ENCODE measurements at places on chromosomes 7 and 10. TPM values are rescaled to one million over a fixed set of nuclear protein-coding genes. Genes with fewer than 3 reads are reported as not detected.

Gene MTPN
- polyA plus RNA-seq, result 92.1 TPM

Gene ZPBP
- polyA plus RNA-seq, result 0.06 TPM

Gene MDFIC
- polyA plus RNA-seq, result 14.2 TPM

Gene GNAT3
- 0.57 TPM for polyA plus RNA-seq

Gene FAM241B
- polyA plus RNA-seq, result 6.4 TPM

Gene PLEKHS1
- 62.4 TPM for polyA plus RNA-seq

Gene AUTS2
- 51.3 TPM for polyA plus RNA-seq

DNA sequence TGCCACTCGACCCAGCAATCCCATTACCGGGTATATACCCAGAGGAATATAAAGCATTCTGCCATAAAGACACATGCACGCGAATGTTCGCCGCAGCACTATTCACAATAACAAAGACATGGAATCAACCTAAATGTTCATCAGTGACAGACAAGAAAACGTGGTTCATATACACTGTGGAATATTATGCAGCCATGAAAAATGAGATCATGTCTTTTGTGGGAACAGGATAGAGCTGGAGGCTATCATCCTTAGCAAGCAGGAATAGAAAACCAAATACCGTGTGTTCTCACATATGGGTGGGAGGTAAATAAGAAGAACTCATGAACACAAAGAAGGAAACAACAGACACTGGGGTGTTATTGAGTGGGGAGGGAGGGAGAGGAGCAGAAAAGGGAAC lies 84.7 kb downstream of the SLC16A9 start:
- DNase-seq, result no peak

GRCh38 chr10:58512491-58513187 lies at the start of gene BICC1:
BICC1 (plus strand) TSS chr10:58512872; CDS start chr10:58513144, 272 bp downstream.
- peak; percentile 48 for DNase-seq

DNA sequence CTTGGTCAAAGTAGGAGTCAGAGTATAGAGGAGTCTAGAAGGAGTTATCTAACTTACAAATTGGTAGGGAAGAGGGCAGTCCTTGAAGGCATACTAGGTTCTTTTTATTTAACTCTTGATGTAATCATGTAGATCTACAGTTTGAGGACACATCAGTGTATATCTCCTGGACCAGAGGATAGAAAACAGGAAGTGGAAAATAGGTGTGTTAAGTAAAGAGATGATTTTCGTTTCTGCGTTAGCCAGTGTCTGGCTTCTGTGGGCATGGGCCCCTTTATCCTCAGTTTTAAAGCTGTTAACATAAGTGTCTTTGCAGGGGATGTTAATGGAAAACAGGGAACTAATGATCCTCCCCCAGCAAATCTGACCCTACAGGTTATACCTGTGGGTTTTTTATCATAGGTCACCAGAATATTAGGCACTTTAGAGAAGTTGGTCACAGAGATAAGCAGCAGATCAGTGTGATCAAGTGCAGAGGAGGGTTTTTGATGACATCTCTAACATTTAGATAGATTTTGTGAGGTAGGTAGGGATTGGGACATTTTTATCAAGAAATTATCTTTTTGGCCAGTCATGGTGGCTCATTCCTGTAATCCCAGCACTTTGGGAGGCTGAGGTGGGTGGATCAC lies 58.6 kb upstream of the PRSS1 start:
- DNase-seq, result no peak

- no peak for DNase-seq
These were observed 6.4 kb downstream of the USP54 start for GRCh38 chr10:73584737-73585136.

DNA sequence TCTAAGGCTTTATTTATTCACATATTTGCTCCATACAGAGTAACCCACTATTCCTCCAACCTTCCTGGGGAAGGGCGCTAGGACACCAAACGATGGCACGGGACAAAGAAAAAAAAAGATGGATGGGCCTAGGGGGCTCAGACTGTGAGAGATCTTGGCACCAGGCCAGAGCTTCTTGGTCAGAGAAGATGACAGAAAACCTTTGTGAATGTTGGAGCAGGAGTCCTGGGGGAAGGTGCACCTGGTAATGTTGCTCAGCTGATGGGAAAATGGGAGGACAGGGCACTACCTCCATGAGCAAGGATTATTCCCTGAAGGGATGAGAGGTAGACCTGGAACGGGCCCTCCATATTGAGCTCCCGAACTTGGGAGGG lies 1.4 kb upstream of the SH3PXD2A start:
- DNase-seq, result no peak

GRCh38 chr10:93081318-93081717 lies 7.6 kb downstream of the CYP26A1 start:
- no peak for DNase-seq

GRCh38 chr7:36076074-36076473 lies 77.0 kb upstream of the EEPD1 start:
- DNase-seq, result no peak

- no peak for DNase-seq
These were observed 27.4 kb downstream of the STAM start for GRCh38 chr10:17671307-17671706.

GRCh38 chr10:6995831-6996230 lies 415.0 kb downstream of the SFMBT2 start:
- no peak for DNase-seq

DNA sequence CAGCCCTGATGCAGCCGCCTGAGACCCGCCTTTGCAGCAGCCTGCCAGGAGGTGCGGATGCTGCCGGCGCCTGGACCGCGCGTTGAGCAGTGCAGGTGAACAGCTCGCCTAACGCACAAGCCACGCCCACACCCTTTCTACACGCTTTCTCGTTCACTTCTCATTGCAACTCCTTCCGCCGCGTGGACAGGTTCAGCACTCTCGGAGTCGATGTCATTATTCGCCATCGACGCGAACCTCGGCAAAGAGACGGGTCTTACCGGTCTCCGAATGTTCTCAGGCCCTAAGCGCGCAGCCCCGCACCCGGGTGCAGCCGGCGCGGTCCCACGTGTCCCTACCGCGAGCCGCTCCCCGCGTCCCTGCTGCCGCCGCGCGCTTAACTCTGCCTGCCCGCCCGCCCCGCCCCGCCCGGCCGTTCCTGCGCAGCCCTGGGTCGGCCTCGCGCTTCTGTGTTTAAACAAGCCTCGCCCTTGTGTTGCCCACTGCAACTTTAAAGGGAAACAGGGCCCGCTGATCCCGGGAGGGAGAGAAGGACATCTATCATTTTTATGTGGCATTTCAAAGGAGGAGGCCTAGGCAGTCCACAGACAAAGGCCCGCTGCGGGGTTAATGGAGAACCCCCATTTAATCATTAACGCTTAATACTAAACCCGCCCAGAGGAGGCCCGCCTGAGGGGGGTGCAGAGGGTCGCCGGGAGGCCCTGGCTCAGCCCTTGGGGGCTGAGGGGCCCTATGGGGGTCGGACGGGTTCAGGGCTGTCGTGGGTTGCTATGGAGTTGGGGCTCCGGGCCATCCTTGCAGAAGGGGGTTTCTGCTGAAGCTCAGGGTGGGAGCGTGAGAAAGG lies 128.5 kb downstream of the WDR11 start:
- peak; percentile 70 for DNase-seq

- no peak for DNase-seq
These were observed 74.8 kb downstream of the CYP26A1 start for GRCh38 chr10:93148476-93148875.

GRCh38 chr7:51325261-51325676 lies 8.7 kb upstream of the COBL start:
- DNase-seq, result no peak

- DNase-seq, result no peak
These were observed 40.4 kb downstream of the HDAC9 start for GRCh38 chr7:18535810-18536415.

DNA sequence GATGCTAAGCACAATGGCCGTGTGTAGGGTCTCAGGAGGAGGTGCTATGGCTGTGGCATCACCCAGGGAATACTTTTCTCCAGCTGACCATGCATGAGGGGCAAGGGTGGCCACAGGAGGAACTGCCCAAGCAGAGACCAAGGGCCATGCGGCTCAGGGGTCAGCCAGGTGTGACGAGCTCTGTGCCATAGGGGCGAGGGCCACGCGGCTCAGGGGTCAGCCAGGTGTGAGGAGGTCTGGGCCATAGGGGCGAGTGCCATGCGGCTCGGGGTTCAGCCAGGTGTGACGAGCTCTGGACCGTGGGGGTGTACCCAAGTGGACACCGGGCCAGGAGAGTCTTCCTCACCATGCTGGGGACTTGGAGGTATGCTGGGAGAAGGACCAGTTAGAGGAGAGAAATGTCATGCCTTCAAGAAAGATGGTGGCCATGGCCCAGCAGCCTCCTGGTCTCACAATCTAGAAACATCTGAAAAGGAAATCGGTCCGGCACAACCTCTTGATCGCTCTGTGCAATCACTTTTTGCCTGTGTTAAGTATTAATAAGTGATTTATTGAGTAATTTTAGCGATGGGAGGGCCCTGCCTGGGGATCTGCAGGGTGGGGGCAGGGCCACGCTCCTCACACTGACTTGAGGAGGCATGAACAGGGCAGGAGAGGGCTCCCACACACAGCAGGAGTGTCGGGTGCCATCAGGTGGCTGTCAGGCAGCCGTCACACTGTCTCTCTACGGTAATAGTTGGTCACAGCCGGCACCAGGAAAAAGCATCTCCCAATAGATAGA lies 265.0 kb downstream of the ADARB2 start:
- DNase-seq, result no peak

DNA sequence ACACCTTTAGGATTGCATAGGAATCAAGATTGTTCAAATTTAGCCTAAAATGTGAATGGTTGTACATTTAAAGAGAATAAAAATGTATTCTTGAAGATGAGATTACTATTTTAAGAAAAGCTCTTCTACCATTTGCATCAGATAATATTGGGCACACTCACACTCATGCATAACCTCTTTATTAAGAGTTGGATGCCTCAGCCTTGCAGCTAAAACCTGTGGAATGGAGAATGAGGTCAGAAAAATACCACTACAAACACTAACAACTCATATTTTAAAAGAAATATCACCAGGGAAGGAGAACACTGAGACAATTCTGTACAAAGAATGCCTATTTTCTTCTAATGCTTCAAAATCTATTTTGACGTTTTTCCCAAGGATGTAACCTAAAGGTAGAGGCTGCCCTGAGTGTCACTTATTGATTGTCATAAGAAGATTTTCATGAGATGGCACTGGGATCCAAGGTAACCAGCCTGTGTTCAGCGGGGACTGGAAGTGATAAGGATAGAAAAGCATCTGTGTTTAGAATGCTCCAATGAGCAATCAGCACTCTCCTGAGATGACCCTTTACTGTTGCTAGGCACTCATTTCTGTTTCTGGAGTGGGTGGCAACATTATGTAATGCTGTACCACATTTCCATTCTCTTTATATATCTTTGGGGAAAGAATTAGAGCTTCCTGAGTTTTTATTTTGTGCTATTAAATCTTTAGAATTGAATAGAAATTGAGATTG lies 26.6 kb downstream of the REEP3 start:
- peak; percentile 24 for DNase-seq

DNA sequence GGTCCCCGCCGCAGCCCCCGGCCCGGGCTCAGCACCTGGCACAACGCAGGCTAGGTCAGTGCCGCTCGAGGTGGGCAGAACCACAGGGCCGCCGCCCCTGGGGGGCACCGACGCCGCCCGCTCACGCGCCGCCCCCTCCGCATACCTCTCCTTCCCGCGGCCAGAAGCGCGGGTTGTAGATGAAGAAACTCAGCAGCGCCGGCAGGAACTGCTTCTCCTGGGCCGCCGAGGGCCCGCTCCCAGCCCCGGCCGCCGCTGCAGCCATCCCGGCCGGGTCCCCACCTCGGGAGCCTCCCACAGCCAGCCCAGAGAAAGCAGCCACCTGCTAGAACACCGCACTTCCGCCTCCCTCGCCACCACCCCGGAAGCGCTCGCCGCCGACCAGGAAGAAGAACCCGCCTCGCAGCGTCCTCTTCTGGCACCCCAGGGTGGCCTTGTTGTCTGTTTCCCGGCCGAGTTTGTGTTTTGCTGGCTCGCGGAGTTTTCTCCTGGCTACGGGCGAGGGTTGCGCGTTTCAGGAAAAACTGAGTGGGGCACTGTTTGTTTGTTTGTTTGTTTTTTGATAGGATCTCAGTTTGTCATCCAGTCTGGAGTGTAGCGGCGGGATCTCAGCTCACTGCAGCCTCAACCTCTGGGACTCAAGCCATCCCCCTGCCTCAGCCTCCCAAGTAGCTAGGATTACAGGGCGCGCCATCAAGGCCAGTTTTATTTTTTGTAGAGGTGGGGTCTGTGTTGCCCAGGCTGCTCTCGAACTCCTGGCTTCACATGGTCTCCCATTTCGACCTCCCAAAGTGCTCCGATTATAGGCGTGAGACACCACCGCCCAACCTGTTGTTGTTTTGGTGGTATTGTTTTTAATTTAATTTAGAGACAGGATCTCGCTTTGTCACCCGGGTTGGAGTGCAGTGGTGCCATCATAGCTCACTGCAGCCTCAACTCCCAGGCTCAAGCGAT lies 17.7 kb downstream of the OCM2 start:
- DNase-seq, result peak; percentile 60

- no peak for DNase-seq
These were observed 58.2 kb downstream of the YKT6 start for GRCh38 chr7:44258865-44259546.

Data from large intestine (tissue), 12 donors.